ENCODE measurements at places on chromosomes 16 and 17.
A peak's percentile ranks its signal among the peaks of the same experiment; 100 is the strongest.

DNA sequence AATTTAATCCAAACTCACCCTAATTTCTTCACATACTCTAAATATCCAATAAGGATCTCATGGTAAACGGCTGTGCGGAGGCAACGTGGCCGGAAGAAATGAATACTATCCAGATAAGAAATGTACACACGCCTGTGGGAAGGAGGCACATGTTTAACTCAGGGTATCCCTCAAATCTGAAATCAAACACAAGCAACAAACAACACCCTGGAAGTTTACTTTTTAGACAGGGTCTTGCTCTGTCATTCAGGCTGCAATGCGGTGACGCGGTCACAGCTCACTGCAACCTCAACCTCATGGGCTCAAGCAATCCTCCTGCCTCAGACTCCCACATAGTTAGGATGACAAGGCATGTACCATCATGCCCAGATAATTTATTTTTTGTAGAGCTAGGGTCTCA, 21.2 kb upstream of the TRAP1 start:
- no peak for DNase-seq

DNA sequence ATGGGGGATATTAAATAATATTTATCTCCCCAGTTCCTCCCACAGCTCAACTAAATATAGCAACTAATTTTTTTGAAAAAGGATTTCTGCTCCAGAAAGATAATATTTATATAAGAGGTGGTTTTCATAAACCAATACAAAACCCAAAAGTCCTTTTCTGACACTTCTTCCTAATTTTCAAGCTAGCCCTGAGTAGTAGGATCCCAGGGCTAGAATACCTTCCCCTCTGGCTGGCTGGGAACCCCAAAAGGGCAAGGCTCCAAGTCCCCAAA, 1.3 kb downstream of the ATP2A3 start:
- DNase-seq: no peak

- no peak for DNase-seq
Observed at GRCh38 chr17:78976907-78977680, 2.6 kb downstream of the LGALS3BP start.

- DNase-seq: no peak
Observed at GRCh38 chr17:36942631-36943125, 5.4 kb downstream of the LHX1 start.

GRCh38 chr17:75518201-75518600, 1.9 kb downstream of the TSEN54 start:
- DNase-seq: no peak

- DNase-seq: peak; percentile 81
Observed at GRCh38 chr17:81340607-81341515, 45.8 kb upstream of the SLC38A10 start.

GRCh38 chr16:50384500-50385135, 15.8 kb upstream of the BRD7 start:
- no peak for DNase-seq

GRCh38 chr16:52597772-52598483, 51.0 kb upstream of the TOX3 start:
- no peak for DNase-seq
